ENCODE measurements at places on chromosomes 5 and 9.
A peak's percentile ranks its signal among the peaks of the same experiment; 100 is the strongest.

GRCh38 chr9:72351538-72352453, 13.2 kb downstream of the ZFAND5 start:
- DNase-seq = no peak

GRCh38 chr5:138752951-138753793, at the start of gene CTNNA1:
Gene CTNNA1 (plus strand): TSS chr5:138753425. CDS start chr5:138781925, 28,500 bp downstream.
- peak; percentile 95 for DNase-seq

DNA sequence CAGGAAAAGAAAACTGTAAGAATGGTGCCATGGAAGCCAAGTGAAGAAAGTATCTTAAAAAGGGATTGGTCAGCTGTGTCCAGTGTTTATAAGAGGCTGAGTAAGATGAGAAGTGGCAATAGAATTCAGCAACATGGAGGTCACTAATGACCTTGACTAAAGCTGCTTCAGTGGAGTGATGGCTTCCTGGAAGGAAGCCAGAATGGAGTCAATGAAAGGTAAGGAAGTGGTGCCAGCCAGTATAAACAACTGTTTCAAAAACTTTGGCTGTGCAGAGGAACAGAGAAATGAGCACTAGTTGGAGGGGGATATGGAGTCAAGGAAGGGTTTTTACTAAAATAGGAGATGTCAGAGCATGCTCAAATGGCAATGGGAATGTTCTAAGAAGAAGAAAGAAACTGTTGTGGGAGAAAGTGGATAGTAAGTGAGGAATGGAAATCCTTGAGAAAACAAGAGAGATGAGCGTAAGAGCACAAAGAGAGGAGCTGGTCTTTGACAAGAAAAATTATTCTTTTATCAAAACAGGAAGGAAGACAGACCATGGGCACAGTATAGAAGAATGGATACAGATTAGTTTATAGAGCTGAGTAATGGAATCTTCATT, 11.1 kb upstream of the NRG2 start:
- DNase-seq = no peak

GRCh38 chr5:107990881-107991810, 320.4 kb upstream of the EFNA5 start:
- no peak for DNase-seq

- no peak for DNase-seq
Observed at GRCh38 chr9:124859803-124860581, 1.8 kb downstream of the RPL35 start.

GRCh38 chr9:72119853-72120252, 29.4 kb upstream of the GDA start:
- no peak for DNase-seq

DNA sequence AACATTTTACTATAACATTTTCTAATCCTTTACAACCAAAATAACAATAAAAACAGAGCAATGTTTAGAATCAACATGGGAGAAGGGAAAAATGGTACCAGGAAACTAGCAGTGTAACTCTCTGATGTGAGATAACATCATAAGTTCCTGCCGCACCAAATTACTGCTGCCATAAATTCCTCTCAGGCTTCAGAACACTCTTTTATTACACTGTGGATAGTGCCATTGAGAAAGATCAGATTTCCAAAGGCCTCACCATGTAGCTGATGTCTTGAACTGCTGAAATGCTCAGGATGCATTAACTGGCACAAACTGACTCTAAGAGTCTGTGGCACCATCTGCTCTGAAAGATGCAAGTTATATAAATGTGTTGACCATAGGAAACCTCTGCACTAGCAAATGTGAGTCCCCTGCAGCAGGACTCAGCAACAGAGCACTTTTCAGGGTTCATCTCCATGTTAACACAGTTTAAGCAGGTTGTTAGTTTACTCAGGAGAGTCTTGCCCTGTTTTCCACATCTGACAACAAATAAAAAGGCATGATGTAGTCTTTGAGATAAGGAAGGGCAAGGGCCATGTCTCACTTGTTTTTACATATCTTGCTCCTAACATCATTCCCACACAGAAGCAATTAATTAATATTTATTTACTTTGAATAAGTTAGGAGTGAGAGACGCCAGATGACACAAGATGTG, 218.1 kb downstream of the CETN3 start:
- DNase-seq = no peak

- DNase-seq = peak; percentile 87
Observed at GRCh38 chr9:126482361-126483044, 131.2 kb upstream of the LMX1B start.

- no peak for DNase-seq
Observed at GRCh38 chr5:180100621-180101450, 29.3 kb upstream of the RNF130 start.

DNA sequence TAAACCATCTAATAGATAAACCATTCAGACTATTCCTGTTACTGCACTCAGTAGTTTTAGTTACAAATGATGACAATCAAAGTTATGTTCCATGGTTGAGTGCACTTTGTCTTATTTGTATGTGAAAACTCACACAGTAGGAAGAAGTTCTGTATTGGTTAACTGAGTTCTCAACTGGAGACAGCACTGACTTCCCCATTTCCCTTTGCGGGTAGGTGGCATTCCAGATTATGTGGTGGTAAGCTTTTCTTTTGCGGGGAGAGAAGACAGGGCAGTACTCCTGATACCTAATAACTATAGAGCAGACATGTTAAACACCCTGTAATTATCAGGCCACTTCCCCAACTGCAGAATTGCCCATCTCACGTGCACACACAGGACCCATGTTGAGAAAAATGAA, 24.4 kb downstream of the TARS1 start:
- DNase-seq = no peak

GRCh38 chr9:92474587-92474986, 7.7 kb downstream of the ASPN start:
- DNase-seq = no peak

GRCh38 chr9:123881604-123882003, 48.3 kb downstream of the DENND1A start:
- no peak for DNase-seq

GRCh38 chr9:111828193-111828592, 33.5 kb upstream of the SHOC1 start:
- no peak for DNase-seq

GRCh38 chr9:75935591-75935990, 45.1 kb downstream of the PCSK5 start:
- DNase-seq = no peak

DNA sequence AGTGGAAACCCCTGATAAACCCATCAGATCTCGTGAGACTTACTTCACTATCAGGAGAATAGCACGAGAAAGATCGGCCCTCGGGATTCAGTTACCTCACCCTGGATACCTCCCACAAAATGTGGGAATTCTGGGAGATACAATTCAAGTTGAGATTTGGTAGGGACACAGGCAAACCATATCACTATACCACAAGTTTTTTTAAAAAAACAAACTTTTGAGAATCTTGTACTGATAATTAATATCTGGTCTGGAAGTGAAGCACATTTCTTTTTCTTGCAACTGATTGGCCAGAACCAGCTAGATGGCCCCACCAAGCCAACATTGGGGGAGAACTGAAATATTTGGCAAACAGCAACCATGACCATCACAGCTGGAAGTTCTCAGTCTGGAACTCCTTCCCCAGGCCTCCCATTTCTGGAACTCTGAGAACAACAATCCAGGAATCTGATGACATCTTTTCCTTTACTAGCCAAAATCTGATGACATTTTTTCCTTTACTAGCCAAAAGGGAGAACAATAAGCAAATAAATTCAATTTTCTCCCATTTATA, 51.8 kb upstream of the CDKN2B start:
- DNase-seq = no peak

DNA sequence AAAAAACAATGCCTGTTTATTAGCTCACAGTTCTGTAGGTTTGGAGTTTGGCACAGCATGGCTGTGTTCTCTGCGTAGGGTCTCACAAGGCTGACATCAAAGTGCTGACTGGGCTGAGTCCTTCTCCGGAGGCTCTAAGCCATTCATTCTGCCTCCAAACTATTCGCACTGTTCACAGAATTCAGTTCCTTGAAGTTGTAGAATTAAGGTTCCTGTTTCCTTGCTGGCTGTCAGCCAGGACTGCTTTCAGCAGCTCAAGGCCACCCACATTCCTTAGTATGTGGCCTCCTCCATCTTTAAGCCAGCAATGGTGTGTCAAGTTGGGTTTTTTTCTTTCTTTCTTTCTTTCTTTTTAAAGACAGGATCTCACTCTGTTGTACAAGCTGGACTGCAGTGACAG, 161.9 kb downstream of the CDH6 start:
- DNase-seq = no peak

DNA sequence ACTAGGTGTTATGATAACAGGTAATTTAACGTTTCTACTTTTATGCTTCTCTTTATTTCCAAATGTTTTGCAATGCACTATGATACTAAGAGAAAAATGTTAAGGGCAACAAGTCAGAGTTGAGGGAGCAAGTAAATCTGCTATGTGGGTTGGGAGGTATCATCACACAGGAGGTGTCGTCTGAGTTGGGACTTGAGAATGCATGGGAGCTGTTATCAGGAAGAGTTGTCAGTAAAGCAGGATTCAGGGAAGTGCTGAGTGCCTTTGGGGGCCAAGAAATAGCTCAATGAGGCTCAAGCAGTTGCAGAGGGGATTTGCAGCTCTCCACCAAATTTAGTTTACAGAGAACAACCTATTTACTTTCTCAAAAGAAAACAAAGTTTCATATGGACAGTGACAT, 108.0 kb downstream of the PPP2R2B start:
- DNase-seq = no peak

DNA sequence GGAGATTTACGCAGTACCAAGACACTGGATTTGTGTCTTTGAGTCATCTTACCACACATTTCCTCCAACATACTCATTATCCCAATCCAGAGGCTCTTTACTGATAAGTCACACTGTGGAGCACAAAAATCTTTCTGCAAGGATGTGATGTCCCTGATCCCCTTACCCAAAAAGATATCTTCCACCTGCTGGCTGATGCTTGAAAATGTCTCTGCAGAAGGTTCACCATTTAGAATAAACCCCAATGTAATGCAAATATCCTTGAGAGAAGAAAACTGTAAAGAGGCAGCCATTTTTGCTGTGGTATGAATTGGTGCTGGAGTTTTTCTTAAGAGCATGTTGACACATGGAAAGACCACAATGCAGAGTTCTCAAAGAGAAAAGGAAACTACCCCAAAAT, 65.7 kb upstream of the RORB start:
- peak; percentile 12 for DNase-seq

Data from iPS-NIHi11 (cell line).